ENCODE measurements at places on chromosomes 13 and 19. TPM values are rescaled to one million over a fixed set of nuclear protein-coding genes. Genes with fewer than 3 reads are reported as not detected.

- no peaks in the 10 kb centered on the region for H3K4me1 ChIP-seq
- no peak for DNase-seq
- H3K27ac ChIP-seq = no peak overlapping the region
- H3K4me3 ChIP-seq = no peak overlapping the region
- no peaks in the 10 kb centered on the region for H3K36me3 ChIP-seq
These were observed 44.4 kb upstream of the USE1 start for GRCh38 chr19:17170538-17171297.

DNA sequence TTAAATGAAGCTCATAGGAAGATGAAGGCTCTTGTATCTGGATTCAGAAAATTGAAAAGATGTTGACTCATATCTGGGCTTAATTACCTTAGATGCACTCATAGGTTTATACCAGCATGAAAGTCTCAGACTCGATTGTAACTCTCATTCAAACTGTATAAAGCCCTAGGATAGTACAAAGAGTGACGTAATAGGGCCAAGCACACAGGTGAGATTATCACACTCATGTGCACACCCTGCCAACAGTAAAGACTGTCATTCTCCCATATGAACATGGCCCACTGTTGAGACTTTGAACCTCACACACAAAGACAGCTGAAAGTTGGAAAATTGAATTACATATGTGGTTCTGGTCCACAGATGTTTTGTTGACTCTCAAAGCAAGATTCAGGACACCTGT lies 18.0 kb upstream of the ZNF723 start:
- DNase-seq = no peak
- H3K27ac ChIP-seq = no peak overlapping the region
- H3K4me1 ChIP-seq = no peaks in the 10 kb centered on the region
- H3K36me3 ChIP-seq = no peaks in the 10 kb centered on the region
- H3K27me3 ChIP-seq = no peaks in the 10 kb centered on the region
- H3K4me3 ChIP-seq = no peak overlapping the region

- H3K27me3 ChIP-seq = no peaks in the 10 kb centered on the region
- DNase-seq = peak; percentile 48
- peak within 1 kb of the TSS; percentile 71 for H3K27ac ChIP-seq
- H3K36me3 ChIP-seq = no peaks in the 10 kb centered on the region
- H3K4me3 ChIP-seq = peak within 1 kb of the TSS; percentile 50
These were observed at the start of gene DMPK for GRCh38 chr19:45782162-45782691. Gene DMPK, minus strand, starts transcription at chr19:45782490. Its CDS starts 138 bp downstream, at chr19:45782352.

KLHL1 gene
- total RNA-seq = not detected

CALR3 gene
- total RNA-seq = not detected

Data from ovary (tissue), 10 donors.